Activated T-cell treated with anti-CD3 and anti-CD28 coated beads for 1 hour (primary cell): ENCODE measurements at places on chromosomes 7 and 10.

- DNase-seq = peak; percentile 36
These were observed 7.2 kb upstream of the PGAM2 start for GRCh38 chr7:44072364-44073231.

DNA sequence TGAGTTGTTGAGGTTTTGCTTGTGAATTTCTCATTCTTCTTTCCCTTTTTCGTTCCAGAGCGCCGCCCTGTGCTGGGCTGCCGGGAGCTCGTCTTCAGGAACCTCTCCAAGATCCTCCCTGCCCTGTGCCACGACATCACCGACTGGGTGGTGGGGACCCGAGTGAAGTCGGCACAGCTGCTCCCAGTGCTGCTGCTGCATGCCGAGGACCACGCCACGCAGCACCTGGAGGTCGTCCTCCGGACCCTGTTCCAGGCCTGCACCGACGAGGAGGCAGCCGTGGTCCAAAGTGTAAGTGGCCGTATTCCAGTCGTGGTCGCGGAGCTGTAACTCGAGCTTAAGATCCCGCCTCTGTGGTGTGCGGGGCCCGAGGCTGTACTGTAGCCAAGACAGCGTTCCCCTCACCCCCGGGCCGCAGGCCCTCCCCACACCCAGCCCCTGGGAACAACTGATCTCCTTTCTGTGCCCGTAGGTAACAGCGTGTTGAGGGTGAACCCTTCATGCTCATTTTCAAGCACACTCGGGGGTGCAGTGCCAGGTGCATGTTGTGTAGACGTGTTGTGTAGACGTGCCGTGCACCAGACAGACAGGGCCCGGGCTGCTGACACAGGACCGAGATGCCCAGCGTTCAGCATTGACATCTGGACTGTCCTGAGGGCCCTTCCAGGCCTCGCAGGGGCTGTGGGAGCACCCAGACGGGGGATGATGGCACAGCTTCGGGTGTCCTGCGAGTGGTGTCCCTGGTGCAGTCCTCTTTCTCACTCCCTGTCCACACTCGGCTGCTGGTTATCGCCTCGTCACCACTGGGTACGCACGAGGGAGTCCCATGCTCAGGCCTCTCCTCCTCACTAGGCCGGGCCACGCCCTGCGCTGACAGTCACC, 27.7 kb upstream of the PRKAR1B start:
- no peak for DNase-seq

DNA sequence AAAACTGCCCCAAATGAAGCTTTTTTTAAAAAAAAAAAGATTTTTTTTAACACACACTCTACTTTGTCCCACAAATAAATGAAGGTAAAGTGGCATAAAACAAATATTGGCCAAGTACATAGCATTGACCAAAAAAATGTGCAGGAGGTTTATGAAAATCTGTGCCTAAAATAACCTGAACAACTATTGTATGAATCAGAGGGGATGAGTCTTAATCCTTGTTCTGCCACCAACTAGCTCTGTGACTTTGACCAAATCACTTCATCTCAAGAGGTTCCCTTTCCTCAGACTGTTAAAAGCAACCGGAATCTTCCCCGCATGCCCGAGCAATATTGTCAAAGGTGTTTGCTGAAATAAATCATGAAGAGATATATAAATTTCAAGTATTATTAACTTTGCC, 150.4 kb upstream of the NEBL start:
- no peak for DNase-seq

DNA sequence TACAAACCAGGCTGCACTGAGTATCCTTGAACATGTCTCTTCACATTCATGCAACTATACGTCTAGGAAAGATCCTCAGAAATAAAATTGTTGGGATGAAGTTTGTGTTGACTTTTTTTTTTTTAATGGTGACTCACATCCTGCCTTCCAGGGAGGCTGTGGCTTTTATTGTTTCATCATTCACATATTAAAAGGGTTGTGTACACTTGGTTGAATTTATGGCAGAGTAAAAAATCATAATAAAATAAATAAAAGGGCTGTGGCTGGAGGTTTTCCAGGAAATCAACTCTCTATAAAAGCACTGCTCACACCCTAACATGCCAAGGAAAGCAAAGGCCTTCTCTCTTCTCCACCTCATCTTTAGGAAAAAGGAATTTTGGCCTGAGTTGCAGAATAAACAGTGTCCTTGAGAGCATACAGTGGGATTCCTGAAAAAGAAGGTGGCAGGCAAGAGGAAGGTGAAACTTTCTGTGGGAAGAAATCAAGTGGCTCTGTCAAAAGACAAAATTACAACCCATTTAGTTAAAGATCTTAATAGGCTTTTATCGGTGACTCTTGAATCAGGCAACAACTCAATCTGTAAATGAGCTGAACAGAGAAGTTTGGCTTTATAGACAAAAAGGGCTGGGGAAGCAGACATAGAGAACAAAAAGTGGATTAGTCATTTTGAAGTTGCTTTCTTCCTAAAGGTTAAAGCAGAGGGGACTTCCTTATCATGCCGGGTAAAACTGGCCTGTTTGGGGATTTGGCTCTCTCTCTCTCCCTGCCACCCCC, 41.6 kb upstream of the FHIP2A start:
- DNase-seq = no peak

DNA sequence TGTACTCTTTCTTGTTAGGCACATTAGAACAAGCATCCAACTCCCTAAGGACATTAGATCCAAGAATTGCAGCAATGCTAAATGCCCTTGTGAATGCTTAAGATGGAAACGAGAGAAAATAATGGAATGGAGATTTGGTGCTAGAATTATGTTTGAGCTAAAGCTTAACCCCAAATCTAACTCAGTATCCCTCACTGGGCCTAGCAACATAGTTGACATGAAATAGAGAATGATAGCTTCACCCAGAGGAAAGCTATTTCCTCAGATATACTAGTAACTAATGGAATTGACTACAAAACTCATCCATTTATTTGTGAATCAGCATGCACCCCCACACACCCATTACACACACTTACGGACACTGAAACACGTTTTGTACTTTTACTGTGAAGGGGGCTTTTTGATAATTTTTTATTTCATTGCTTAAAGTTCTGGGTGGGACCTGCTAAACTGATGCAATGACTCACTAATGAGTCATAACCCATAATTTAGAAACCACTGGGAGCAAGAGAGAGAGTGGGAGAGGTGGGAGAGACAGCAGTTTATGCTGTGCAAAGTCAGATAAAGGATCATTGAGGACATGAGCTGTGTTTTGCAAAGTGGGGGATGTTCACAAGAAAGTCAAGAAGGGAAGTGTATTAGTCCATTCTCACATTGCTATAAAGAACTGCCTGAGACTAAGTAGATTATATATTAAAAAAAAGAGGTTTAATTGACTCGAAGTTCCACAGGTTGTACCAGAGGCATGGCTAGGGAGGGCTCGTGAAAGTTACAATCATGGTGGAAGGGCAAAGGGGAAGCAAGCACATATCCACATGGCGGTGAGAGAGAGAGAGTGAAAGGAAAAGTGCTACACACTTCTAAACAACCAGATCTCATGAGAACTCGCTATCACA, 382.7 kb downstream of the SFMBT2 start:
- DNase-seq = no peak

GRCh38 chr10:71840177-71840957, 10.7 kb downstream of the PSAP start:
- no peak for DNase-seq
